Uterus (tissue), 4 donors: ENCODE measurements at places on chromosomes 1 and 21.

DNA sequence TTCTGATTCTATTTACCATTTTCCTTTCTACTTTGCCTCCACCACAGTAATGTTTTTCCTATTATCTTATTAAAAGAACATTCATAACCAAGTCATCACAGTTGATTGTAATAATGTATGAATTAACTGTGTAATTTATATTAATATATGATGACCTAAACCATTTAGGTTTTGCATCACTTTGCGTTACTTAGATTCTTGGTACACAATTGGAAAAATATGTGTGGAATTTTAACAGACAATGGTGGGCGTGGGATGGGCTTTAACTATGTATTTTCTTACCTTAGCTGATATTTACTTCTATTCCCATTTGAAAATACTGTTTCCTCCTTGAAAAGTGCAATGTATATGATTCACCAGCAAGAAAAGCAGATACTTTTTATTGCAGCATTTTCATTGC lies 3.6 kb downstream of the KRTAP21-3 start:
- DNase-seq, result no peak

- DNase-seq, result no peak
These were observed 1.8 kb upstream of the ELAPOR1 start for GRCh38 chr1:109112056-109112651.

- no peak for DNase-seq
These were observed 47.6 kb downstream of the ARHGEF16 start for GRCh38 chr1:3501856-3502640.

GRCh38 chr1:85555867-85556573 lies 24.5 kb upstream of the CCN1 start:
- no peak for DNase-seq

DNA sequence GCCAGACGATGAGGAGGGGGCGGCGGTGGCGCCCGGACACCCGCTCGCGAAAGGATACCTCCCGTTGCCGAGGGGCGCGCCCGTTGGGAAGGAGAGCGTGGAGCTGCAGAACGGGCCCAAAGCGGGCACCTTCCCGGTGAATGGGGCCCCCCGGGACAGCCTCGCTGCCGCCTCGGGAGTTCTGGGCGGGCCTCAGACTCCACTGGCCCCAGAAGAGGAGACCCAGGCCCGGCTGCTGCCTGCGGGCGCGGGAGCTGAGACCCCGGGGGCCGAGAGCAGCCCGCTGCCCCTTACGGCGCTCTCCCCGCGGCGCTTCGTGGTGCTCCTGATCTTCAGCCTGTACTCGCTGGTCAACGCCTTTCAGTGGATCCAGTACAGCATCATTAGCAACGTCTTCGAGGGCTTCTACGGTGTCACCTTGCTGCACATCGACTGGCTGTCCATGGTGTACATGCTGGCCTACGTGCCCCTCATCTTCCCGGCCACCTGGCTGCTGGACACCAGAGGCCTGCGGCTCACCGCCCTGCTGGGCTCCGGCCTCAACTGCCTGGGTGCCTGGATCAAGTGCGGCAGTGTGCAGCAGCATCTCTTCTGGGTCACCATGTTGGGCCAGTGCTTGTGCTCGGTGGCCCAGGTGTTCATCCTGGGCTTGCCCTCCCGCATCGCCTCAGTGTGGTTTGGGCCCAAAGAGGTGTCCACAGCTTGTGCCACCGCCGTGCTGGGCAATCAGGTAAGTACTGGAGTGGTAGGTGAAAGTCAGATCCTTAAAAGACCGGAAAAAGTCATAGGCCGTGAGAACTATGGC lies 588 bp downstream of the FLVCR1 start:
- no peak for DNase-seq

- DNase-seq, result no peak
These were observed 83.1 kb upstream of the DAB1 start for GRCh38 chr1:57506941-57507340.

DNA sequence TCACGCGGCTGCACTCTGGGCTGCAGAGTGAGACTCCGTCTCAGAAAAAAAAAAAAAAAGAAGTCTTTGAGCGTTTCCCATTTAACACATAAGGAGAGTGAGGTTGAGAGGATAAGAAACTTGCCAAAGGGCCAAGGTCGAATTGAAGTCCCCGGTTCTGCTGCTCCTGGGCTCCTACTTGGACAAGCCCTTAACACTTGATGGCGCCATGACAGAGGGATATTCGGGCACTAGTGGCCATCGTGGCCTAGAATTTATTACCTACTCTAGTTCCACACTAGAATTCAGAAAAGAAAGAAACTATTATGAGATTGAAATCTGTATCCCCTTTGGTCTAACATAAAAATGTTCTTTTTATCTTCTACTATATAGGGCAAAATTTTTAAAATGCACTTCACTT lies 65.7 kb upstream of the NEK2 start:
- DNase-seq, result no peak

DNA sequence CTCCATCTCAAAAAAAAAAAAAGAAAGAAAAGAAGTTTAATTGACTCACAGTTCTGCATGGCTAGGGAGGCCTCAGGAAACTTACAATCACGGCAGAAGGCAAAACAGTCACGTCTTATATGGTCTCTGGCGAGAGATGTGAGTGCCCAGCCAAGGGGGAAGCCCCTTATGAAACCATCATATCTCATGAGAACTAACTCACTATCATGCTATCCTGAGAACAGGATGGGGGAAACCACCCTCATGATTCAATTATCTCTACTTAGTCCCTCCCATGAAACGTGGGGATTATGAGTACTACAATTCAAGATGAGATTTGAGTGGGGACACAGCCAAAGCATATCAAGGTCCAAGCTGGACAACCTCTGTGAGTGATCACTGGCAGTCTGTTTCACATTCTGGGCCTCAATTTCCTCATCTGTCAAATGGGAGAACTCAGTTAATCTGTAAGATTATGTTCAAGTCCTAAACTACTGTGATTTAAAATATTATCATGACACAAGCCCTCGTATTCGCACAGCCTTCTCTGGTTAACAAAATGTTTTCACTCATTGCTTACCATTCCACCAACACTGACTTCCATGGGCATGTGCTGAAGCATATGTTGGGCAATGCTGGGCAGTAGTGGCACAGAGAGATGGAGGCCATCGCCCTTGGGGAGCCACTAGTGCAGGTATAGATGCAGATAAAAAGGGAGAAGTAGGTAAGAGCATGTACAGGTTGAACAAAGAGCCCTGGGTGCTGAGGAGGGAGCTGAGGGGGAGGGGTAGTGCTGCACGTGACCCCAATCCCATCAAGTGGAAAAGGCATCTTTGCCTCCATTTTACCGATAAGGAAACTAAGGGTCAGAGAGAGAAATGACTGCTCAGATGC lies 46.2 kb upstream of the SLC2A1 start:
- DNase-seq, result no peak

- DNase-seq, result no peak
These were observed 9.6 kb downstream of the ZBTB18 start for GRCh38 chr1:244060686-244061085.

DNA sequence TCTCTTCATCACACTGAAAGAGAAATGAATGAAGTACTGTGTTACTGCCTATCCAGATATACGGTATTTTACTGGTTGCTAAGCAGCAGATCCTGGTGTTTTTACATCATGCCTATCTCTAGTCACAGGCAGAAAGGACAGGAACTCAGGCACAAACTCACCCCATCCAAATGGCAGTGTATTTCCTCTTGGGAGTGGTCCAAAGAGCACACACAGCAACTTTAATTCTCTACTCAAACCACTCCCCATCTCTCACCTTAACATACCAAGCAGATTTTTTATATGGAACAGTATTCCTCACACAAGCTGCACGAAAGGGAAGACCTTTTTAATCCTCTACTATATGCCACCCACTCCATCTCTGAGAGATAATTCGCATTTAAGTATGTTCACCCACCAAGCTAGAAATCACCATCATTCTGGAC lies 27.3 kb downstream of the EIF4G3 start:
- DNase-seq, result no peak

- DNase-seq, result peak; percentile 39
These were observed 72.0 kb upstream of the FAM20B start for GRCh38 chr1:178953538-178954324.

- DNase-seq, result peak; percentile 59
These were observed 553 bp downstream of the TTC3 start for GRCh38 chr21:37073417-37074196.

GRCh38 chr1:59477286-59477685 lies 180.4 kb downstream of the FGGY start:
- no peak for DNase-seq

- no peak for DNase-seq
These were observed 6.2 kb upstream of the YRDC start for GRCh38 chr1:37814252-37814651.

GRCh38 chr1:1356796-1357401 lies 1.5 kb downstream of the MXRA8 start:
- DNase-seq, result no peak

- DNase-seq, result no peak
These were observed 5.1 kb upstream of the NAV1 start for GRCh38 chr1:201533836-201534235.

- peak; percentile 65 for DNase-seq
These were observed 11.8 kb downstream of the HTR6 start for GRCh38 chr1:19676438-19676922.

GRCh38 chr1:21200767-21201166 lies 24.1 kb upstream of the EIF4G3 start:
- no peak for DNase-seq

DNA sequence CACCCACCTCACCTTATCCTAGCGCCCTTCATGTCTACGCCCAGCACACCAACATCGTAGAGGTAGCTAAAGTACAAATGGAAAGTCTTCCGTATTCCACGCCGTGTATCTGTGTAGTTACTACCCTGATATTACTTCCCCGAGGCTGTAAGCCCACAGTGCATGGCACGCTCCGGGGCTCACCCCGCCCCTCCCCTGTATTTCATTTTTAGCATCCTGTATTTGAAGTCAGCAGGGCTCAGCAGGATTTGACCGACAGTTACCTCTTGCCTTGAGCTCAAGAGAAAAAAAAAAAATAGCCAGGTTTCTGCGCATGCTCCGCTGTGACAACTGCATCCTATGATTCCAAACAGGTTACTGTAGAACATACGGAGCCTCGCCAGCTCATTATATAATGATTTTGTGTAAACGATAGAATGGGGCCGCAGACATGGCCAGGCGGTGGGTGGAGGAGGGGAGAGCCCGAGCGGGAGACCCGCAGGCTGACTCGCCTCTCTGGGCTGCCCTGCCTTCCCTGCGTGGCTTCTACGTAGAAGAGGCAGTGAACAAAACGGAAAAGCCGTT lies 1.3 kb downstream of the ABCG1 start:
- DNase-seq, result peak; percentile 25

GRCh38 chr1:243416495-243416894 lies 160.7 kb downstream of the SDCCAG8 start:
- no peak for DNase-seq

- no peak for DNase-seq
These were observed 6.4 kb downstream of the HUNK start for GRCh38 chr21:31879241-31879650.

DNA sequence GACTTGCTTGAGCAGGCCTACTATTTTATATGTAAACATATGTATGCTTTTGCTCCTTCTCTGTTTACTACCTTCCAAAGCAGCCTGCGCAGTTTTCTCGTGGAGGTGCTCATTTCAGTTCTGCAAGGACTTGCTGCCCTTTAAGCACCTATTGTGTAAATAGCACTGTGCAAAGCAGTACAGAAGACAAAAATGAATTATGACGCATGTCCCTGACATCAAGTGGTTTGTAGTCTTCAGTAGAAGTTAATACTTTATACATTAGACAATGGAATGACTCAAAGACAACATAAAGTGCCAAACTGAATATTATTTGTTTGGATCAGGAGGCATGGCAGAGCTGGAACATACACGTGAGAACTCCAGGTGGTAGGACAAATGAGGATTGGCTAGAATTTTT lies 611.7 kb downstream of the LMO4 start:
- no peak for DNase-seq

- no peak for DNase-seq
These were observed 28.0 kb upstream of the EVA1B start for GRCh38 chr1:36351227-36351977.

DNA sequence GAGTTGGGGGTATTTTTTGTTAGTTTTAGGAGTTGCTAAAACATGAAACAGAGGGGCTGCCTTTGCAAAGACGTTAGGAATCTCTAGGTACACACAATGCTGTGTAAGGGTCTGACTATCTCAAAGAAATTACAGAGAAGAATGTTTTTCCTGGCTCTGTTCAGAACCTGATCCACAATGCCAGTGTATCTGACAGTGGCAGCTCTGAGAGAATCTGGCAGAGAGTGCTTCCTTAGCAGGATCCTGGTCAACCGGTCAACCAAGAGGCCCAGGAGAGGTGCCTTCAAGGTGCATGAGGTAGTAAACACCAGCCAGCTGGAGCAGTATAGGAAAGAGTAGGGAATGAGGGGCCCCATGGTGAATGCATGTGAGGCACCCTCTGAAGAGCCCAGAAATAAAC lies 40.9 kb upstream of the RGS1 start:
- no peak for DNase-seq

DNA sequence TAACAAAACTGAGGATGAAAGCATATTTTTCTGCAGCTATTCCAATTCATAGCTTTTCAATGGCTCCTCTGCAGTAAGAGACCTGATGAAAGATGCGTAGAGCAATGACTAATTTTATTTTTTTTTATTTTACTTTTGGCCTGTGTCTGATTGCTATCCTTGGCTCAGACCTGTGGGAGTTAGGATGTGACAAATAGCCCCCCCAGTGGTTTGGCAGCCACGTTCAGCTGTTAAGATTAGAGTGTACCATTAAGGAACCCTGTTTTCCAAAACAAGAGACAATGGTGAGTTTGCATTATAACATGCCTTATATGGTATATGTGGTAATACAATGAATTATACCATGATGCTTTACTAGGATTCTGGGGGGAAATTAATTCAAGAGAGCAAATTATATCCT lies 264.7 kb downstream of the CACNA1E start:
- no peak for DNase-seq

- no peak for DNase-seq
These were observed 4.9 kb downstream of the CSTB start for GRCh38 chr21:43771199-43771675.

DNA sequence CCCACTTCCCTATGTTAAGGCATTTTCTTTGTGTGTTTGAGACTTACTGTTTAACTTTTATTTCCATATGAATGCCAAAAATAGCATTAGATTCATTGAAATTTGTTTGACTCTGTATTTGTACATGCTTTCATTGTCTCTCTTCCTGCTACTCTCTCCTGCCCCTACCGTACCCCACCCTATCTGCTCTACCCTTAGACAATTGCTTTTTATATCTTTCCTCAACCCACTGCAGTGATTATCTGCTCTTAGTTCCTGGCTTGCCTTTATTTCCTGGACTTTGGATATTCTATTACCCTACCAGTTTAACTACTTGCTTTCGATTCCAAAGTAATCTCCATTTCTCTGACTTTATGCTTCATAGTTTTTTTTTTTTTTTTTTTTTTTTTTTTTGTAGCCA lies 10.5 kb downstream of the RAVER2 start:
- no peak for DNase-seq

GRCh38 chr1:109610609-109611307 lies 8.7 kb downstream of the GNAT2 start:
- no peak for DNase-seq
